ENCODE measurements at places on chromosomes 16 and 17. TPM values are rescaled to one million over a fixed set of nuclear protein-coding genes. Genes with fewer than 3 reads are reported as not detected.
A peak's percentile ranks its signal among the peaks of the same experiment; 100 is the strongest.

GRCh38 chr17:39208136-39208535, 8.1 kb downstream of the RPL19 start:
- H3K4me3 ChIP-seq, result no peak overlapping the region
- H3K27ac ChIP-seq, result no peak overlapping the region
- no peak for DNase-seq
- H3K4me1 ChIP-seq, result peaks cover 16% of the 10 kb centered on the region
- 0 out of 2 replicates have a peak, but pooled peaks cover 9% of the 10 kb centered on the region for H3K27me3 ChIP-seq

DNA sequence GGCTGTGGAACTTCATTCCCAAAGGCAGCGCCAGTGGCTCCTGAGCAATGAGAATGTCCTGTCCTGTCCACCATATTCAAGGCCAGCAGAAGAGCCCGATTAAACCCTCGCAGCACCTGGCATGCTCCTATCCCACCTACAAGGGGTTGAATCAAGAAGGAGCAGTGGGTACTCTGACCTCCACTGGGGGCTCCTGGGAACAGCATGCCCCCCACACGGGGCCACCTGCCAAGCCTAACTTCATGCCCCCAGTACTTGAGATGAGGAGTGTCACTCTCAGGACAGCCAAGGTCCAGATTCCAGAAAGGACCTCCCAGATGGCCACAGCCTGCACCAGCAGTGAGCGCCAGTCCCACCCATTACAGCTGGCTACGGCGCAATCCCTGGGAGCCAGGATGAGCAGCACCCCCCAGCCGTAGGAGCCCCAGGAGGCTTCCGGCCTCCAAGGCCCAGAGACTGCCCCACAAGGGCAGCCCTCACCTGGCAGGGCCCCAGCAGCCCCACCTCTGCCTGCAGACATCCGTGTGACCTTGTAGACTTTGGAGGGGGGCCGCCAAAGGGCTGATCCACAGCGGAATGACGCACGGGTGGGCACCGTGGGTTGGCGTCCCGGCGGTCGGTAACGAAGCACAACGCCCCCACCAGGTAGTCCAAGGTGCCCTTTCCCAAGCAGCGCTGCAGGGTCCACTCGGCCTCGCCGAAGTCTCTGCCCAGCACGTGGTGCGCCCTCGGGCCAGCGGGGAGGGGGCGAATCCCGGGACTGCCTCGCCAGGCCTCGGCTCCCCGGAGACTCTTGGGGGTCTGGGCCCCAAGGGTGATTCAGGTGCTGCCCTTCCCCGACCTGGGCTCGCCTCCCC, 1.0 kb upstream of the MPDU1 start:
- H3K4me3 ChIP-seq, result peak overlapping the region; percentile 60
- peak overlapping the region; percentile 97 for H3K27ac ChIP-seq
- peaks cover 8% of the 10 kb centered on the region for H3K36me3 ChIP-seq
- H3K27me3 ChIP-seq, result no peaks in the 10 kb centered on the region

DNA sequence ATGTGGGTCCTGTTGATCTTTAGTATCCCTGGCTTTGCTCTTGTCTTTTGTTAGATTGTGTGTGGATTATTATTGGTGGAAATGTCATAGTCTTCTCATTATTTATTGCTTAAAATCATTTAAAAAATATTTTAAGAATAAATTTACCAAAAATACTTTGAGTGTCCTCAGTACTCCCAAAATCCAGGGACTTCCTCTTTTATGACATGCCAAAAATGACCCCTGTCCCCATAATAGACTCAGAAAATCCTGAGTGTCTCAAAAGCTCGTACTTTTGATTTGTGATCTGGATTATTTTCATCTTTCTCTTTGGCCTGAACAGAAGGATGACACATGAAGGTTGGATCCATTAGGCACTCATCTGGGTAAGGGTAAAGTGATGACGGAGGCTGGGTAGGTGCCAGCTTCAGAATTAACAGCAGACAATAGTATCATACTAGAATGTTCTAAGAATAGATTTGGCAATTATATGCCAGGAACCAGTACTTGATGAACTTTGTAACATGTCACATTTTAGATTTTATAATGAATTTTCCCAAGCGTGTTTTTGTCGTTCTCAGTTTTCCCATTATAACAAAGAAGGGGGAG, 602.2 kb upstream of the CDH8 start:
- H3K27ac ChIP-seq, result no peak overlapping the region
- H3K4me3 ChIP-seq, result no peak overlapping the region
- DNase-seq, result no peak
- no peaks in the 10 kb centered on the region for H3K4me1 ChIP-seq
- no peaks in the 10 kb centered on the region for H3K36me3 ChIP-seq

The ABCC3 gene
- not detected for total RNA-seq

The MMP25 gene
- 18.8 TPM for total RNA-seq

The CD300LB gene
- not detected for total RNA-seq

The KRTAP4-6 gene
- total RNA-seq, result not detected

Data from GM23338 (cell line).